ENCODE measurements at places on chromosomes 1 and 21. TPM values are rescaled to one million over a fixed set of nuclear protein-coding genes. Genes with fewer than 3 reads are reported as not detected.

GRCh38 chr1:18856435-18856834, 3.0 kb downstream of the TAS1R2 start:
- no peak for DNase-seq

- DNase-seq, result peak; percentile 58
Observed at GRCh38 chr1:1943834-1944570, 24.9 kb upstream of the TMEM52 start.

DNA sequence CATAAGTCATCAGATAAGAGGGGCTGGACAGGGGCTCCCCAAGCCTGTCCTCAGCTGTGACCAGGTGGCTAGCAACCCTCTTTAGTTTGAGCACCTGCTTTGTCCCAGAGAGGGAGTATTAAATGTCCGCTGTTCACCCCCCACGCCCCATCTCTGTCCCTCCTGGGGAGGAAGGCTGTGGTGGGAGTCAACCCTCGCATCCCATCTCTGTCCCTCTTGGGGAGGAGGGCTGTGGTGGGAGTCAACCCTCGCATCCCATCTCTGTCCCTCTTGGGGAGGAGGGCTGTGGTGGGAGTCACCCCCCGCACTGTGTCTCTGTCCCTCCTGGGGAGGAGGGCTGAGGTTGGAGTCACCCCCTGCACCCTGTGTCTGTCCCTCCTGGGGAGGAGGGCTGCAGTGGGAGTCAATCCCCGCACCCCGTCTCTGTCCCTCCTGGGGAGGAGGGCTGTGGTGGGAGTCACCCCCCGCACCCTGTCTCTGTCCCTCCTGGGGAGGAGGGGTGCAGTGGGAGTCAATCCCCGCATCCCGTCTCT, 72.6 kb upstream of the ABCG1 start:
- no peak for DNase-seq

GRCh38 chr1:155911156-155912055, at the start of gene RIT1:
Gene RIT1, minus strand, starts transcription at chr1:155911349. Its CDS starts 588 bp downstream, at chr1:155910761.
- peak; percentile 89 for DNase-seq

- DNase-seq, result no peak
Observed at GRCh38 chr1:39849203-39849602, 34.1 kb downstream of the TRIT1 start.

DNA sequence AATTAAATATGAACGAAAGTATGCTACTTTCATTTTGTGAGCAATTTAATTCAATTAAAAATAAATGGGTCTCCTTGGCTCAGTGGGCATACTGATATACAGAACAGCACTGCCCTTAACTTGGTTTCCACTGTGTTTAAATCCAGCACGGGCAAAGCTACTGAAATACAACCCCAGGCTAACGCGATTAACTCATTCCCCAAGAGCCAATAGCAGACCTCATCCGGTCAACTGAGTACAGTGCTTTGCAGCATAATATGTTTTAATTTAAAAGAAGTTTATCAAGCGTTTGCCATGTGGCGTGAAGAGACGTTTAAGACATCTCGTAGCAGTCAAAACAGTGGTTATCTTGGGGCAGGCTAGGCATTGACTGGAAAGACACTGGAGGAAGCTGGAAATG, 118.6 kb downstream of the PROX1 start:
- no peak for DNase-seq

GRCh38 chr1:117794073-117794472, 135.3 kb downstream of the GDAP2 start:
- no peak for DNase-seq

- no peak for DNase-seq
Observed at GRCh38 chr1:34928699-34929496, 552 bp downstream of the DLGAP3 start.

DNA sequence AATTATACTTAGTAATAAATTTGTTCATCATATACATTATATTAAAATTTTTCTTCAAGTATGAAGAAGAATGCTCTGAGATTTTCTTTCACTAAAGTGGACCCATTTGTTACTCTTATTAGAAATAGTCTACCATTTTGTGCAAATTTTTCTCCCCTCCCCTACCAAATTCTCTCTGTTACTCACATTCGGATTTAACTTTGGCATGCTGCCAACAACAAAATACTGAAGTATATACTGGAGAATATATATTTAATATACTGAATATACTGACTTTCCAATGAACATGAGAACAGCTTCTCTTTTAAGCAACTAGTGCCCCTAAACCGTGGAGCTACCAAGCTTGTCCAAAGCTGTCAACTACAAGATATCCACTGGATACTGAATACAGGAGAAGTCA, 57.2 kb downstream of the CENPF start:
- DNase-seq, result no peak

DNA sequence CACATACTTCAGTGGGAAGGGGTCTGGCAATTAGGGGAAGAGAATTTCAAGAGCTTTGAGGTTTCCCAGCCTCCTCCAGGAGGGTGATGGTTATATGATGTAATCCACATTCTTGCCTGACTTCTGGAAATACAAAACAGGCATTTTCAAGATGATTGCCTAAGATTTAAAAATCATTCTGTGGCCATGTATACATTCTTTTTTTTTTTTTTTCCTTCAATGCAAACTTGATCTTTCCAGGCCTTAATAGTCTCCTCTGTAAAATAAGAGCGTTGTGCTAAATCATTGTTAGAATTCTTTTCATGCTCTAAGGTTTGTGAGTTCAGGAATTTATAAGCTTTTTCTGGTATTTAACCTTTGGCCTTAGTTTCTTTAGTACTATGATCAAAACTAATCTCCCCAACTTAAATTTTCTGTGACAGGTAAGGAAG, 192.3 kb upstream of the HMCN1 start:
- DNase-seq, result no peak

- DNase-seq, result peak; percentile 45
Observed at GRCh38 chr1:69700770-69701169, 133.0 kb downstream of the LRRC7 start.

- DNase-seq, result no peak
Observed at GRCh38 chr1:84758968-84759491, 68.8 kb upstream of the SSX2IP start.

- DNase-seq, result no peak
Observed at GRCh38 chr1:39107341-39108290, 81.5 kb downstream of the NDUFS5 start.

- DNase-seq, result peak; percentile 22
Observed at GRCh38 chr1:108560189-108560873, 431 bp downstream of the EEIG2 start.

DNA sequence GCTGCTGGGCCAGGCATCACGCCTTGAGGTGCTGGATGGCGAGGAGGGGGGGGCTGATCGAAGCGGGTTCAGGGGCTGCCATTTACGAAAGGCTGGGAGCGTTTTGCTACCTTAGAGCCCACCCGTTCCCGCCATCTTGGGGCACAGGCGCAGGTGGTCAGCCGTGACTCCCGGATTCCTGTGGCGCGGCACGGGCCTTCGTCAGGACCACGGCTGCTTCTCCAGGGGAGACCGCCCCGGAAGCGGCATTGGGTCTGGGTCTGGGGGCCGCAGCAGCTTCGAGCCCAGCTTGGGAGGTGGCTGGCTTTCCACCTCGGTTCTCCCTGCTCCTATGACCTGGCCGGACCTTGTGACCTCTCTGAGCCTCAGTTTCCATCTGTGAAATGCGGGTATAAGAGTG, 23.8 kb downstream of the SPSB1 start:
- no peak for DNase-seq

- no peak for DNase-seq
Observed at GRCh38 chr1:15231714-15232201, 15.3 kb upstream of the FHAD1 start.

Gene HIPK1
- total RNA-seq, result 19.4 TPM

Gene AP4B1
- 6.7 TPM for total RNA-seq

Gene RIIAD1
- total RNA-seq, result not detected

Gene SELP
- not detected for total RNA-seq

Gene CXADR
- 17.4 TPM for total RNA-seq

Gene SPRR2A
- total RNA-seq, result not detected

Gene CSDE1
- 200 TPM for total RNA-seq

Measured in HT-29 (cell line).